Adrenal gland (tissue), 19 donors: ENCODE measurements at places on chromosomes 6 and 20.

DNA sequence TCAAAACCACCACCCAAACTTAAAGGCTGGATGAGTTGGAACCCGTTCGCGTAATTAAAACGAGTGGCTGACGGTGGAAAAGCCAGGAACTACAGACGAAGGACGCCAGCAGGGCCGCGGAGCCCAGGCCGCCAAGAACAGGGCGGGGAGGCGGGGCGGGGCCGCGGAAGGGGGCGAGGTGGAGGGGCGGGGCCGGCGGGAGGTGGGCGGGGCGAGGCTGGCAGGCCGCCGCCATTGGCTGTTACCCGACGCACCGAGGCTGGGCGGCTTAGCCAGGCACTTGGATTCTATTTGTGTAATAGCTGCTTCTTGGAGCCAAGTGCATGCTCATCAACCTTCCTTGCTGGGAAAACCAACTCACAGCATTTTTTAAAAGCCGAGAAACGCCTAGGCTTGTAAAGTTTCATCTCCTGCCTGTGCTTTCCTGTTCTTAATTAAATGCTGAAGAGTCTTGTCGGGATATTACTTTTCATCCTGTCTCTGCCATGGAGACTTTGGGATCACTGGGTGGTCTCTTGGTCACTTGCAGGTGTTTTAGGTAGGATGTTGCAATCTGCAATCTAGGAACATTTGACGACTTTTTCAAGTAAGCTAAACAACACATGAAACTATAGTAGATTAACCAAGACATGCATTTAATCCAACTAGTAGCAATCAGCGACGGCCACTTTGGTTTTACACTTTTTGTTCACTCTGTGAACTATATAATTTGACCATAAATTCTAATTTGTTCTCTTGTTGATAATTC lies 245.0 kb downstream of the ARID1B start:
- peak; percentile 96 for DNase-seq

DNA sequence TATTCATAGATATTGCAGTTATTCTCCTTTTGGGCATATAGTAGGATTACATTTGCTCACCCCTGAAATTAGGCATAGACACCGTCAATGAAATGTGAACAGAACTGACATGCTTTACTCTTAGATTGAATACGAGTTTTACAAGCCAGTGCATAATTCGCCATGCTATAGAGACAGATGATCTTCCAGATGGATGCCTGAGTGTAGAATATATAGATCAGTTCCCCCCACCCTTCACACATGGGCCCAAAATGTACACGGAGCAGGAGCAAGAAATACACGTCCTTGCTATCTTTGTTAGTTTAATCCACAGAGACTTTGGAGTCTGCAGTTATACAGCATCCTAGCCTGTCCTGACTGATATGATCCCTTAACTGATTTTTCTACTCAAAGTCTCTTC lies 47.4 kb downstream of the LAMA2 start:
- no peak for DNase-seq

- DNase-seq, result no peak
Observed at GRCh38 chr20:49796600-49797343, 15.9 kb upstream of the SLC9A8 start.

DNA sequence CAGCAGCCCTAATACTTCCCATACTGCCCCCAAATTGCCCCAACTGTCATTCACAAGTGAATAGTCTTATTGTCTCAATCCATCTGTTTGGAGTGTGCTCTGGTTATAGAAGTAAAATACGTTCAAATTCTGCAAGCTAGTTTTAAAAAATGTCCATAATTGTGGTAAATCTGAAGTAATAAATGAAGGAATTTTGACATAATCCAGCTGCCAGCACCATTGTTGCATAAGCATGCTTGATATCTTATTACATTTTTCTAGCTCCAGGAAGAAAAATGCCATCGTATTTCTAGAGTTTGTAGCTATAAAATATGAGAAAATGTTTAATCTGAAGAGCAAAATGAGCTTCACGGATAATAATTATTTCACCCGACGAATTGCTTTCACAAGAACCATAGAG lies 664.7 kb downstream of the RFPL4B start:
- DNase-seq, result no peak

GRCh38 chr20:40333591-40333990 lies 355.4 kb downstream of the MAFB start:
- no peak for DNase-seq
